NCI-H524 treated with DMSO at 0.1 percent for 48 hours (cell line): ENCODE measurements at places on chromosomes 12 and 14.

DNA sequence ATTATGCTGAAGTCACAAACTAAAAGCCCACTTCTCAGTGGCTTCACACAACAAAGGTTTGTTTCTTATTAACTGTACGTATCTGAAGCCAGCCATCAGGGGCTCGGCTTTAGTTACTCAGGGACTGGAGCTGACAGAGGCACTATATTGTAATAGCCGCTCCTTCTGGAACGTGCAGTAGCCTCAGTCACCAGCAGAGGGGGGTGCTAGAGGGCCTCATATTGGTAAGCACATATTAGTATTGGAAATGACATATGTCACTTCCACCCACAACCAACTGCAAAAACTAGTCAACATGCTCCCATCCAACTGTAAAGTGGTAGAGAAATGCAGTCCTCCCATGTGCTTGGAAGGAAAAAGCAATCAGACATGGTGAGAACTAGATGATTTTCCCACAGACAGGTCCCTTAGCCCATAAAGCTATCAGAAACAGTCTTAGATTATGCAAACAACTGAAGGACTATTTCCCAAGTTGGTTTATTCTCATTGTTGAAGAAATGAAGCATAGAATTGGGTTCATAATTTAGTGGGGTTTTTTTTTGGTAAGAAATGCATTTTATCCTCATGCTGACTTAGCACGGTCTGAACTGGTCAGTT lies 183.6 kb upstream of the G2E3 start:
- DNase-seq, result peak; percentile 12

DNA sequence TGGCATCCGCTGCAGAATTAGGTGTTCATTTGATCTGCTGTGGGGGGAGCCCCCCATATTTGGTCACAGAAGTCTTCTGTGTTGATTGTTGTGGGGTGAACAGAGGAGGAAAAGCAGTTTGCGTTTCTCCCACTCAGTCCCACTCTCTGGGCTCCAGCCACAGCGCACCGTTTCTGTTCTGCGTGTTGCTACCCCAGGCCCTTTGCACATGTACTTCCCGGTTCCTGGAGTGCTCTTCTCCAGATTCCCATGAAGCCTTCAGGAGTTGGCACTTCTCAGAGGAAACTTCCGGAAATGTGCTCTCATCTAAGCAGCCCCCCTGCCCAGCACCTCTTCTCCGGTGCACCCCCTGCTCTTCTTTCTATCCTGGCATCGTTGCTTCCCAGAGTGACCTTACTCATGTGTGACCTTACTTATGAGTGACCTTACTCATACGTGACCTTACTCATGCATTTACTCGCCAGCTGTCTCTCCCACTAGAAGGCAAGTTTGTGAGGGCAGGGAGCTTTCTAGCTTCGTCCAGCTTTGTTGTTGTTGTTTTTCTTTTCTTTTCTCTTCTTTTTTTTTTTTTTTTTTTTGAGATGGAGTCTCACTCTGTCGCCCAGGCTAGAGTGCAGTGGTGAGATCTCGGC lies 93.7 kb downstream of the SCARB1 start:
- DNase-seq, result no peak

GRCh38 chr12:42504049-42504448 lies 85.5 kb downstream of the PRICKLE1 start:
- no peak for DNase-seq

GRCh38 chr14:32524609-32525375 lies 195.7 kb downstream of the AKAP6 start:
- DNase-seq, result no peak

DNA sequence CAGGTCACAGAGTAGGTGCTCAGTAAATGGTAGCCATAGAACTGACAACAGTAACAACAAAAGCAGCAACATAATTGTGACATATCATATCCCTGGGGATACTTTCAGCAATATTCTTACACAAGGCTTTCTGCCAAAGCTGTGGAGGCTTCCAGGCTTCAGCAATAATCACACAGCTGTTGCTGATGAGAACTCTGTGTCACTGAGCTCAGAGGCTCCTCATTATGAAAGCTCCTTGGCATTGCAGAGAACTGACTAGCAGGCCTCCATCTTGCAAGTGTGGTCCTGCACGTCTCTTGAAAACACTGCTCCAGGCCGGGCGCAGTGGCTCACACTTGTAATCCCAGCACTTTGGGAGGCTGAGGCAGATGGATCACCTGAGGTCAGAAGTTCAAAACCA lies 97.3 kb upstream of the BTG1 start:
- DNase-seq, result no peak

DNA sequence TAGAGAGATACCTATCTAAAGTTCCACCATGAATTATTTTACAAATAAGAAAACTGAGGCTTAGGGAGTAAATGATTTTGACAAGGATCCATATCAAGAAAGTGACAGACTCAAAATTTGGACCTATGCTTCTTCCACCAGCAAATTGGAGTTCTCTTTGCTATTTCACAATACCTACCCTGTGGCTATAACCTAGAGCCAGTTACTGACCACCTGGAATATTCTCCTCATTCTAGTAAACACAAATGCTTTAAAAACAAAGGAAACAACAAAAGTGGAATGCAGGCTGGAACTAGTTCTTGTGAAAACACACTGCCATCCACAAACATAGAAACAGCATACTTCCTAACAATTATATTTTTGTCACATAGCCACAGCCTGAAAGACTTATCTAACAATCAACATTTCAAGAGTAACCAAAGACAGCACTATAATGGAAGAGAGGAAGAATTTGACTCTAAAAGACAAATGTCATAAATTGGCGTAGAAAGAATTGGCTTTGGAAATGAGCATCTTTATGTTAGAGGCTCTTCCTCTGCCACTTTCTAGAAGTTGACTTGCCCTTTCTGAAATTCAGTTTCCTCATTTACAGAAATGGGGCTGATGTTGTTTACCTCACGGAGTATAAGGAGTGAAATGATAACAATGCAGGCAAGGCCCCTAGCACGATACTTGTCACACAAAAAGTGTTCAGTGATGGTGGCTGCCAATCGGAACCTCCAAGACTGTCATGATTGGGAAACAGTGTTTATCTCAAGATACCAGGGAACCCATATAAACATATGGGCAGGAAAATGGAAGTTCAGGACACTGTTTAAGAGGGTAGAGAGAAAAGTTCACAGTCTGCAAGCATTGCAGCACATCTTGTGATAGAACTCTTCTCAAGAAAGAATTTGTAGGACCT lies 138.6 kb upstream of the LGR5 start:
- DNase-seq, result no peak

DNA sequence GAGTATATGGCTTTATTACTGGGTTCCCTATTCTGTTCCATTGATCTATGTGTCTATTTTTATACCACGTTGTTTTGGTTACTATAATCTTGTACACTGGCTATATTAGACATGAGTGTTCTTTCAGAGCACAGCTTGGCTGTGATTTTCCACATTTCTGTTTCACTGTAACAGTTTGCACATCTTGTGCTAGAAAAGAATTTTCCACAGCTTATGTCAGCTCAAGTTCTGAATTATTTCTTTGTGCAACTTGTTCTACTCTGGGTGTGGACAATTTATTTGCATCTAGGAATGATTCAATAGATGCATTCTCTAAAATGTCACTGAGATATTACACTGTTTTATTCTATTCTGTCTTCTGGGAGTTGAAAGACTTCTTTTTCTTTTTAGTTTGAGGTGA lies 28.4 kb upstream of the OR5AU1 start:
- DNase-seq, result no peak

DNA sequence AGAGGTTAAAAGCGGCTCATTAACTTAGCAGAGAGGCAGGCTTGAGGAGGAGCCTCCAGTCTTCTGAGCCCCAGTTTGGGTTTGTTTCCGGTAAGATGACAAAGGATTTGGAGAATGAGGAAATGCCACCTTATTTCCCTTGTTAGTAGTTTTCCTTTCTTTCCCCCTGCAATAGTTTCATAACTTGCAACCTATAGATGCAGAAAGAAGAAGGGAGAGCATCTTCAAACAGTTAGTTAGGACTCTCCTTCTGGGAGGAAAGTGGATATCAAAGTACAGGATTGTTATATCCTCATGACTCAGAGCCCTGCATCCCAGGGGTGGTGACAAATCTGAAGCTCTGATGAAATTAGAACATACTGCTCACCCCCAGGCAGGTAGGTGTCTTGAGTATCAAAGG lies 180.7 kb upstream of the SLC38A2 start:
- no peak for DNase-seq

DNA sequence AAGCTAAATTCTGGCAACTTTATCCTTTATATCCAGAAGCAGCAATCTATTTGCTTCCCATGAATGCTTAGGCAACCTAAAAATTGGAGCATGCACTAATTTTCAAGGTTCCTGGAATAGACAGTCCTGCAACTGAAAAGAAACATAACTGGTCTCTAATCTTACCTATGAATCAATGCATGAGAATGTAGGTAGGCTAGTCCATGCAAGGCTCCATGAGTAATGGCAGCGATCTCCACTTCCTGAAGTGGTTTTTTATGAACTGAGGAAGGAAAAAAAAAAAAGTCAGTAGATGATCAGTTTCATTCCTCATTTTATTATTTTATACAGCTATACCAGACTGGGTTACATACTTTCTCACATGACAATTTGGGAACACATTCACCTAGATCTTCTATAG lies 102.0 kb downstream of the PEBP1 start:
- no peak for DNase-seq

DNA sequence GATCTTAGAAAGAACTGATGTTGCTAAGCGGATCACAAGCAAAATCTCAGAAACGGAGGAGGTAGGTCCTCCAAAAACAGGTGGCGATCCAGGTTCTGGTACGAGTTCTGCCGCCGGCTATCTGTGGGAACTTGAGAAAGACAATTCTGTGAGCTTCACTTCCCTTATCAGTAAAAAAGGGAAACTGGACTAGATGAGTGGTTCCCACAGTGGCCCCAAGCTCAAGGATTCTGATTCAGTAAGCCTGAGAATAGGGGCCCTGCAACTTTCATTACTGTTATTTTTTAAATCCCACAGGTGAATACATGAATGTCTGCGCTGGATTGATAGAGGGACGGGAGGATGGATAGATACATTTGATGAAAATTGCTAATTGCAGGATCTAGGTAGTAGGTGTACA lies 160.2 kb downstream of the PPM1H start:
- no peak for DNase-seq

GRCh38 chr12:51401020-51401419 lies 9.8 kb upstream of the GALNT6 start:
- DNase-seq, result no peak

- DNase-seq, result no peak
These were observed 60.1 kb downstream of the DIP2B start for GRCh38 chr12:50564948-50565297.

GRCh38 chr12:92089559-92089958 lies 56.1 kb downstream of the BTG1 start:
- DNase-seq, result no peak

DNA sequence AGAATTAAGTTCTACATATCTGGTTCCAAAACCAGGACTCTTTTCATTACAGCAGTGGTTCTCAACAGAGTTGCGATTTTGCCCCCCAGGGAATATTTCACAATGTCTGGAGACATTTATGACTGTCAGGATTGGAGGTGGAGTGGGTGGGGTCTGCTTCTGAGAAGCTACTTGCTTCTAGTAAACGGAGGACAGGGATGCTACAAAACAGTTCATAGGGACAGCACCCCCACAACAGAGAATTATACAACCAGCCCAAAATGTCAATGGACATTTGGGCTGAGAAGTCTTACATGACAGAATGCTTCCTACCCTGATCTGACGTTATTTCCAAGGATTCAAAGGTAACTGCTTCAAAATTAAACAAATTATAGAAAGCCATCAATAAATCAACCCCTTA lies 739 bp upstream of the SPATA7 start:
- DNase-seq, result no peak

GRCh38 chr12:13981296-13981962 lies at the start of gene GRIN2B:
Gene GRIN2B, minus strand, starts transcription at chr12:13981602. Its CDS starts 115,394 bp downstream, at chr12:13866208.
- no peak for DNase-seq

DNA sequence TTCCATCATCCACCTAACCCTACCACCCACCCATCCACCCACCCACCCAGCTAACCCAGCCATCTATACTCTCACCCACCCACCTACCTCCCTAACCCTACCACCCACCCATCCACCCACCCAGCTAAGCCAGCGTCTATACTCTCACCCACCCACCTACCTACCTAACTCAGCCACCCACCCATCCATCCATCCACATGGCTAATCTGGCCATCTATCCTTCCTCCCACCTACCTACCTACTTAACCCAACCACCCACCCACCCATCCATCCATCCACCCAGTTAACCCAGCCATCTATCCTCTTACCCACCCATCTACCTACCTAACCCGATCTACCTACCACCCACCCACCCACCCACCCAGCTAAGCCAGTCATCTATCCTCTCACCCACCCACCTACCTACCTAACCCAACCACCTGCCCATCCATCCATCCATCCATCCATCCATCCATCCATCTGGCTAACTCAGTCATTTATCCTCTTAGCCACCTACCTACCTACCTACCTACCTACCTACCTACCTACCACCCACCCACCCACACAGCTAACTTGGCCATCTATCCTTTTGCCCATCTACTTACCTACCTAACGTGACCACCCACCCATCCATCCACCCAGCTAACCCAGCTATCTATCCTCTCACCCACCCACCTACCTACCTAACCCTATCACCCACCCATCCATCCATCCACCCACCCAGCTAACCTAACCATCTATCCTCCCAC lies 44.1 kb downstream of the RFLNA start:
- DNase-seq, result no peak

- DNase-seq, result no peak
These were observed 5.3 kb downstream of the LRIG3 start for GRCh38 chr12:58915037-58915436.

- DNase-seq, result no peak
These were observed 42.3 kb downstream of the CPM start for GRCh38 chr12:68890701-68891113.

DNA sequence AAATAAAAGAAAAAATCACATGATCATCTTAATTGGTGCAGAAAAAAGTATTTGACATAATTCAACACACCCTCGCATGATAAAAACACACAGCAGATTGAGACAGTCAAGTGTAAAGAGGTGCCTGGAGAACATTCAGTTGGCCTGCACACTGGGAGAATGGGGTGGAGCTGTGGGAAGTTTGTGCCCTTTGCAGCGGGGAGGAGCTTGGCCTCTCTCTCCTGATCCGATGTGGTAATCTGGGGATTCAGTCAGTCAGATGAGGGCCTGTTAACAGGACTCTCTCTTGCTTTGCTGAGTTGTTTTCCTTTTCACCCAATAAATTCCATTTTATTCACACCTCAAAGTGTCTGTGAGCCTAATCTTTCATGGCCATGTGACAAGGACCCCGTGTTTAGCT lies 5.9 kb downstream of the SERPINA6 start:
- no peak for DNase-seq
